ENCODE measurements at places on chromosomes 1 and 21.

DNA sequence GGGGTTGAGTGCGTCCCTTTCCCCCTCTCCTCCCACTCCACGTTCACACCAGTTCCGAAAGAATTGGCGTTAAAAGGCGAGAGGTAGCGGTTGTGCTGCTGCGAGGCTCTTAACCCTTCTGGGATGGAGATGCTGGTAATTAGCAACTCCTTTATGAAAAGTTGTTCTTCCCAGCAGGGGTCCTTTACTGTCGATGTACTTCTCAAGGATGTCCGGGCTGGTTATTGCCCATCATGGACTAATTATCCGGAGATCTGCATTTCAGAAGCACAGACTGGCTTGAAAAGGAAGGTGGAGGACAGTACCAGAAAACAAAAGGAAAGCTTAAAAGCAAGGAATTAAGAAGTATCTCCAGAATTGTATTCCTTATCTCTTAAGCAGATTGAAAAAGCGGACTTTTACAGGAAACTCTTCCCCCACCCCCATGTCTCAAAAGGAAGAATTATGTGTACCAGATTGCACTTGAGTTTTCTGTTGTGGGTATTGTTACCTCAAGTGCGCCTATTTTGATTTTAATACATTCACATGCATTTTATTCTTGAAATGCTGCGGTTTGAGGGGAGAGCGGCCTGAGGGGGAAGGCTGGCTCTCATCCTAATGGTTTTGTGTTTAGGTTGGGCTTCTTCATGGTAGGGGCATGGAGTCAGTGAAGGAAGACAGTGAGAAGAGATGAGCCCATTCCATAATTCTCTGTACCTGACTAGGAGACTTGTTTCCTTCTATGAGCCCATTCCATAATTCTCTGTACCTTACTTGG is 1.5 kb downstream of the AK4 start:
- no peak for DNase-seq

DNA sequence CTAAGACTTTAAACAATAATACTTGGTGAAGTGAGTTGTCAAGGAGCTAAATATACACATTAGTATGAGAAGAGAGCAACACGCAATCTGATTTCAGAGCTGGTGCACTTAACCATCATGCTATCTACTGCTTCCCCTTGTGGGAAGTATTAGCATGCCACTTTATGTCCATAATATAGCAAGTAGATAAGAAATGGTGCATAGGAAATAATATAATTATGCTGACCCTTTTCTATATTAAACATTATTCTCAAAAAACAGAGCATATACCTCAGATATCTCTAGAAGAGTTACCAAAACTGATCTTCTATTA is 63.4 kb downstream of the MAGI3 start:
- no peak for DNase-seq

DNA sequence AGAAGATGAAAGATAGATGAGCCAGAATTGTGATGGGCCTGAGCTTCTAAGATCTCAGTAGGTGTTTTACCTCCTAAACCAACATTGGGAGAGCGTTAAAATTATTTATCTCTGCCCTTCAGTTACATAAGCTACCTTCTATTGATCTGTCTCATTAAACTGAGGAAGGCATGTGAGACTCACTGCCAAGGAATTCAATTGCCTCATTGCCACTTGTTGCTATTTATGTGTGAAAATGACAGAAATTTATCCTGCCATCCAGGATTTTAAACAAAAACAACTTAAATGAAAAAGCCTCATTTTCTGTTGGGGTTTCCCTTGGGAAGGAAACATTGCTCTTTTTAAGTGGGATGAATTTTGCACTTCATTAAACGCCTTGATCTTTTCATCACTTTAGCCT is 78.7 kb upstream of the RUNX1 start:
- DNase-seq = no peak

GRCh38 chr1:151968058-151968457 is 25.6 kb downstream of the S100A10 start:
- DNase-seq = peak; percentile 49

DNA sequence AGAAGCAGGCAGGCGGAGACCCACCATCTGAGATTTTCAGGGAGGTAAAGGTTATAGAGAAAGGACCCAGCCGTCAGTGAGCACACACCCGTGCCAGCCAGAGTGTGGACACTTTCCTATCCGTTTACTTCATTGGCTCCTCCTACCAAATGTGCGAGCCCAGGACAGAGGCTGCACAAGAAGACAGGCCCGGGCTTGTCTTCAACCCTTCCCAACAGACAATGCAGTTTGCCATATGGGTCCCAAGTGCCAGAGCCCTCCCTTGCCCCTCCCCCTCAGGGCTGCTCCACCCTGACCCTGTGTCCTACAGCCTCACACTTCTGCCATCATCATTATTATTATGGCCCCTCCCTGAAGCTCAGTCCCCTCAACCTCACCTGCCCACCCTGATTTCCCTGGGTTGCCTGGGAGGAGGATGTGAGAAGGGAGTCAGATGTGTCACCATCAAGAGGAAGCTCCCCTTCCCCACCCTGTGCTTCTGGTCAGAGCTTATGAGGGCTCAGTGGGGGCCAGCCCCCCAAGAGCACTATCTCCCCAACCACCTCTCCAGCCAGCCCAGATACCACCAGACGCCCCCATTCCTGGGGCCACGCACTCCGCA is 9.4 kb downstream of the LAPTM5 start:
- peak; percentile 14 for DNase-seq

- no peak for DNase-seq
Observed at GRCh38 chr1:97812076-97812475, 108.8 kb downstream of the DPYD start.

DNA sequence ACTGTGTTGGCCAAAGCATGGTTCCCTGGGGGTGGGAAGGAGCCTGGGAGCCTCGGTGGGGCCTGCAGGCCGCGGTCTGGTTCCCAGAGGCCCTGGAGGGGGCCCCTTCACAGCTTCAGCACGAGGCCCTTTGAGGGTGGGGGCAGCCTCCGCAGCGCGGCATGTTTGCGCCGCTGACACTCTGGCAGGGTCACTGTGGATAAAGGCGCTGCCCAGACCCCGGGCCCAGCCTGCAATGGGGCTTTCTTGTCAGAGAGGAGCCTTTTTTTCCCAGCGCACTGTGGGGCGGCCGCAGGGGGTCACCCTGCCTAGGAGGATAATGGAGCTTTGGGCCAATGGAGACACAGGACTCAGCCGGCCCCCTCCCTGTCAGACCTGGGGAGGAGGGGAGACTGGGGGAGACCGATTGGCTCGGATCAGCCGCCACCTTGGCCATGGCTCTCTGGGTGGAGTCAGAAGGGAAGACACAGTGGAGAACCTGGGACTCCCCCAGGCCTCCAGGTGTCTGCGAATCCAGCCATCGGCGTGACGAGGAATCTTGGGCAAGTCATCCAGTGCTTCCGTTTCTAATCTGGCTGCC is 26.0 kb downstream of the EPHB2 start:
- DNase-seq = no peak

- DNase-seq = no peak
Observed at GRCh38 chr1:206832352-206832880, 33.0 kb upstream of the IL20 start.

GRCh38 chr1:24304763-24305162 is 14.4 kb upstream of the GRHL3 start:
- no peak for DNase-seq

DNA sequence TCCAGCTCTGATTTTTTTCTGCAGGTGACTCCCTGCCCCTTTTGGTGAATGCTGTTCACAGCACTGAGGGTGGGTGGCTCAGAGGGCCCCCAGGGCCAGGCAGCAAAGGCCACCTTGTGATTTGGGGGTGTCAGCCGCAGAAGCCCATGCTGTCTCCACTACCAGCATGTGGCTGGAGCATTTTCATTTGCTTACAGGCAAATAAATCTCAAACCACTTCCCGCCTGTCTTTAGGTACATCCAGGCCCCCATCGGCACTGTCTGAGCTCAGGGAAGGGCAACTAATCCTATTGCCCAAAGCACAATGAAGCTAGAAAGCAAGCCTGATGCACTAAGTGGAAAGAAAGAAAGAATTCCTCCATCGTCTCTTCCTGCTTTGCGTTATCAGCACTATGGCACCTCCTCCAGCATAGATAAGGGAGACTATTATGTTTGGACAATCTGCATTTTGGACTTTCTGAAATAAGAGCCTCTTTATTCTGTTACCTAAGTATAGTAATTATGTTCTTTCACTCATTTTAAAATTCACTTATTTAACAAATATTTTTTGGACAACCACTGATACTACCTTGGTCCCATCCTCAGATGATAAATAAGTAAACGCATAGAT is 100.5 kb upstream of the TLR5 start:
- DNase-seq = no peak

DNA sequence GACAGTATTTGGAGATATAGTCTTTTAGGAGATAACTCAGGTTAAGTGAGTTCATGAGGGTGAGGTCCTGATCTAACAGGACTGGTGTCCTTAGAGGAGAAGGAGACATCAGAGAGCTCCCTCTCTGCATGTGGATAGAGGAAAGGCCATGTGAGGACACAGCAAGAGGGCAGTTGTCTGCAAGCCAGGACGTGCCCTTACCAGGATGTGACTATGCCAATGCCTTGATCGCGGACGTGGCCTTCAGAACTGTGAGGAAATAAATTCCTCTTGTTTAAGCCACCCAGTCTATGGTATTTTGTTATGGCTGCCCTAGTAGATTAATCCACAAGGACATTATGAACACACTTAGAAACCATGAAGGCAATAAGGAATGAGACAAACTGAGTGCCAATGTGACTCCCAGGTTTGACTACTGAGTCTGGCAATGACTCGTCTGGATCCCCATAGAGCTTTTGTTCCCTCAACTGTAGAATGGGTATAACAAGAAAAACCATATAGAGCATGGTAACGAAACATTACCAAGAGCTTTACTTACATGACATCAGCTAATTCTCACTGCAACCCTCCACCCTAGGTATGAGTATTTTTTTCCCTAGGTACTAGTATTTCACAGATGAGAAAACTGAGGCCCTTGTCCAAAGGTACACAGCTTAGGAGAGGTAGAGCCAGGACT is 6.5 kb downstream of the URB1 start:
- DNase-seq = no peak

DNA sequence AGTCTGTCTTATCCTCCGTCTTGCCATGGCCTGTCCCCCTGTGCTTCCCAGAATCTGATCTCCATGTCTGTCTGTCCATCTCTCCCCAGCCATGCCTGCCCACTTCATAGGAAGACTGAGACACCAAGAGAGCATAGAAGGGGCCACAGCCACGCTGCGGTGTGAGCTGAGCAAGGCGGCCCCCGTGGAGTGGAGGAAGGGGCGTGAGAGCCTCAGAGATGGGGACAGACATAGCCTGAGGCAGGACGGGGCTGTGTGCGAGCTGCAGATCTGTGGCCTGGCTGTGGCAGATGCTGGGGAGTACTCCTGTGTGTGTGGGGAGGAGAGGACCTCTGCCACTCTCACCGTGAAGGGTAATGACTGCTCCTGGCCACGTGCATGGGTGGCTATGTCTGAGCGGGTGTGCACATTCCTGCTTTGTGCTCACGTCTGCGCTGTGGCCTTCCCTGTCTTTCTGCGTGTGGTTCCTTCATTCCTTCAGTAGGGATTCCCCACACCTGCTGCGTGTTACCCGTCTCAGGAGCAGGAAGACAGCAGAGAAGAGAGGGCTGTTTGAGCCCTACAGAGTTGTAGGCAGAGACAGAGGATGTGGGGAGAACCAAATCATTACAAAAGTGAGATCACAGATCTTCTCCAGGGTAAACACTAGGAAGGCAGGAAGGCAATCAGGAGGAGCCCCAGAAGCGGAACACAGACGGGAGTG is 80.8 kb downstream of the OBSCN start:
- no peak for DNase-seq

- no peak for DNase-seq
Observed at GRCh38 chr1:150321826-150322166, 463 bp downstream of the PRPF3 start.

GRCh38 chr1:82330330-82330729 is 529.6 kb downstream of the ADGRL2 start:
- no peak for DNase-seq

- no peak for DNase-seq
Observed at GRCh38 chr1:178607718-178608408, 95.0 kb downstream of the TEX35 start.

DNA sequence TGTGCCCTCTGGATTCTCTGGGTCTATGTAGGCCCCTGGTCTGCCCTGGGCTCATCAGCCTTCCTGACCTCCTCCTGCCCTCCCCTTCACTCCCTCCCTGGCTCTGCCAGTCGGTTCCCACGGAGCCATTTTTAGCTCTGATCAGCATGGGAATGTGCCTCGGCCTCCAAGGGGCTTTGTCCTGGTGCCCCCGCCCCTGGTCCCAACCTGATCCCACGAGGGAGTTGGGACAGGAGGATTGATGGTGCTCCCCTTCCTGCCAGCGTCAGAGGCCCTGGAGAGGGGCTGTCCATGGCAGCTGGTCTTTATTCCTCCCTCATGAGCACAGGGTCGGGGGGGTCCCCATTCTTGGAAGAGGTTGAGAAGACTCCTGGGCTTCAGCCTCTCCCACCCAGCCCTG is 24.9 kb downstream of the ETNK2 start:
- no peak for DNase-seq

DNA sequence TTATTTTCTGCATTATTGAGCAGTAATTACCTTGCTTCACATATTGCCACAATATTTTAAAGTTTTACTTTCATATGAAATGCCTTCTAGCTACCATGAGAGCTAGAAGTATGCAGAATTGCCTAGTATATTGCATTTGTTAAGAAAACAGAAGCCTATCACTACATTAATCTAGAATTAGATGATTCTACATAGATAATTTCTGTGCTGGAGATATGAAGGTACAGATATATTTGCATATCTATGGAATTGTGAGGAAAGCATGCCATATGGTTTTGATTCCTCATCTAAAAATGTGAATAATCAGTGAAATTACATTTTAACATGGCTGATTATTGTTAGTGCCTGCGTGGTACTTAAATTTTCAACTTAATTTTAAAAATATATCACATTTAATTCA is 1418.3 kb downstream of the NCAM2 start:
- DNase-seq = no peak

- no peak for DNase-seq
Observed at GRCh38 chr1:155518484-155518883, 44.1 kb downstream of the ASH1L start.

DNA sequence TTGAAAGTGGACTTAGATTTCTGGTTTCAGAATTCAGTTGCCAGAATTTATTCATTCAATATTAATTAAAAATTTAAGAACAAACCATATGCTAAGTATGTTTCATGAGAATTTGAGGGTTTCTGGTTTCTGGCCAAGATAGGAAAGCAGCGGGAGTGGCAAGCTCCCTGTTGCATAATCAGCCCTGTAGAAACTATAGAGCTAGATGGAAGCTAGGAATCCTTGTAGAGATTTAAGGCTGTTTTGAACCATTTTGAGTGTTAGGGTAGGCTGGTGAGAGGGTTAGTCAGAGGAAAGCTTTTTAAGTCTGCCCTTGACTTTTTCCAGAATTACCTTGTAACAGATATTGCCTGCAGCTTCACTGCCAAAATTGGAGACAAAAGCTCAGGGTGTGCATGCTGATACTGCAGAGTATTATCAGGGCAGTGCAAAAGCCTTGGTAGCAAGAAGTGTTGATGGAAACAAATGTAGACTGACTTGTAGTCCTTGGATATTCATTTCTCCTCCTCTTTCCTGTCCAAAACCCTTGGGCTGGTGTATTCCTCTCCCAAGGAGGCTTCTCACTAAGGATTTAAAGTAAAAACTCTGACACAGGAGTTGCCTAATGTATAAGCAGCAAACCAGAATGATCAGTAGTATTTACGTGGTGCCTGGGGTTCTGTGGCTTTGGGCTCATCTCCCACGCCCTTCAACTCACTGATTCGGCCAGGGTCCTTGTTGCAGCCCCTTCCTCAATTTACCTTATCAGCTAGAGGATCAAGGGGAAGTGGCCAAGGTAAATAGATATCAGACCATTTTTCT is 12.6 kb upstream of the GIPC2 start:
- DNase-seq = no peak
